Sigmoid colon (tissue), 7 donors: ENCODE measurements at places on chromosomes 1 and 21.
A peak's percentile ranks its signal among the peaks of the same experiment; 100 is the strongest.

- DNase-seq, result no peak
Measured at GRCh38 chr1:170714163-170714562, 50.2 kb downstream of the PRRX1 start.

DNA sequence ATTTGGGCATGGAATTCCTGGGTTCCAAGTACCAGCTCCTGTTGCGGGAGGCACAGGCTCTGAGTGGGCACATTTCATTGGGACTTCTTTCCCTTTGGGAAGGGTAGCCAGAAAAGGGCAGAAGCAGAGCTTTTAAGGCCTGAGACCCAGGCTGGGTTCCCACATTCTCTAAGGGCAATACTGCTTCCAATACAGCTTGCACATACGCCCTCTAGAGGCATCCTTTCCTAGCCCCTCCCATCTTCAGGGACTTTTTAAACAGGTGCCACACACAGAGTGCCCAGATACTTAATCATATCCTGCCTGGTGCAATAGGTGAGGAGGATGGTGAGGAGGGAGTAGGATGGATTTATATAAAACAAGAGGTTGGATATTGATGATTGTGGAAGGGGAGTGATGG, 5.7 kb downstream of the GPR88 start:
- DNase-seq, result no peak

DNA sequence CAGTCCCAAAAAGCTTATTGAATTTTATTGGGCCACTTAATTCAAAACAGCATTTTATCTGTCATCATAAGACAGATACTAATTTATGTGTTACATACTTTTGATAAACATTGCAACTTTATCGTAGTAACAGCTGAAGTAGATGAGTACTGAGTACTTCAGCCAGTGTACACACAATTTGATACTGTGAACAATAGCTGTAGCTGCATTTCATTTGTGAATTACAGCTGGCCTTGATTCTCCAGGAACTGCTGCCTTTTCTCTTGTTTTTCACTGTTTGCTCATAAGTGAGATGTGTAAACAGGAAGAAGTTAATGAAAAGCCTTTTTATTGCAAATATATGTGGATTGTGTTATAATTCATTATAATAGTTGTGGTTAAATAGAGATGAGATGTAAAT, 10.2 kb downstream of the UAP1 start:
- DNase-seq, result no peak

DNA sequence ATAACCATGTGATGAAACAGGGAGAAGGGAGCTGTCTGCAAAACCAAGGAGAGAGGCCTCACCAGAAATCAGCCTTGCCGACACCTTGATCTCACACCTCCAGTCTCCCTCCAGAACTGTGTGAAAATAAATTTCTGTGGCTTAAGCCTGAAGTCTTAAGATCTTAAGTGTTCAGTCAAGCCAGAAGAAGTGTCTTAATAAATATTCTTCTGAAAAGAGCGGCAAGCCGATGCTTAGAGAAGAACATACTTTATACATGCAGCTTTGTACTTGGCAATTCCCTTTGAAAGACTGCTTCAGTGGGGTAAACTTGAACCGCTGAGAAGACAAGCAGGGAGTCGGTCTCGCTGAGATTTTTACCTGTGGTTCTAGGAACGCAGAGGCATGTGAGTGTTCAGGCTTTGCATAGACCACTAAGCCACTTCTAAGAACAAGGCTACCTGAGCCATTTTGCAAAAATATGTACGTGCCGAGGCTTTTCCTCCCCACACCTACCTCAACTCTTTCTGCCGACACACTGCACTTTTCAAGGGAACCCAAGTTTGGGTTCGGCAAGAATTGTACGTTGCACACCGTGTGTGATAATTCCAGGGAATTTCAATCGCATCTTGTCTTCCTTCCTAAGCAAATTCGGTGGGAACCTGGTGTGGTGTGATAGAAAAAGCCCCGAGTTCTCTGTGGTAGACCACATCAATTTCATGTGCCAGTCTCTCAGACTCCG, 3.4 kb downstream of the RUNX1 start:
- DNase-seq, result no peak

GRCh38 chr1:212215910-212216309, 69.3 kb upstream of the PPP2R5A start:
- DNase-seq, result no peak

- no peak for DNase-seq
Measured at GRCh38 chr1:210321552-210321951, 7.2 kb upstream of the HHAT start.

GRCh38 chr1:79852004-79852403, 845.5 kb upstream of the ADGRL4 start:
- DNase-seq, result no peak

DNA sequence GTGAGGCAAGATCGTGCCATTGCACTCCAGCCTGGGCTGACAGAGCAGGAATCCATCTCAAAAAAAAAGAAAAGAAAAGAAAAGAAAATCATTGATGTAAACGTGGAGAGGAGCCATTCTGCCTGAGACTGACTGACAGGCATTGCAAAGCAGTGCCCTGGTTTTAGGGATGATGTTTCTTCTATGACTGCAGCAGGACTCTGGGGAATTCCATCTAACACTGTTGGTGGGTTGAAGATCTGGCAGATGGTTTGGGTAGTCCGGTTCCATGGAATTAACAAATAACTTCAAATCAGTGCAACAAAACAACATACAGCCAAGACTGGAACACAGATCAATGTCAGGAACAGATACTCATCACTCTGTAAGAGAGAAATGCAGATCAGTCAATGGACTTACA, 17.8 kb upstream of the LAMC2 start:
- no peak for DNase-seq

DNA sequence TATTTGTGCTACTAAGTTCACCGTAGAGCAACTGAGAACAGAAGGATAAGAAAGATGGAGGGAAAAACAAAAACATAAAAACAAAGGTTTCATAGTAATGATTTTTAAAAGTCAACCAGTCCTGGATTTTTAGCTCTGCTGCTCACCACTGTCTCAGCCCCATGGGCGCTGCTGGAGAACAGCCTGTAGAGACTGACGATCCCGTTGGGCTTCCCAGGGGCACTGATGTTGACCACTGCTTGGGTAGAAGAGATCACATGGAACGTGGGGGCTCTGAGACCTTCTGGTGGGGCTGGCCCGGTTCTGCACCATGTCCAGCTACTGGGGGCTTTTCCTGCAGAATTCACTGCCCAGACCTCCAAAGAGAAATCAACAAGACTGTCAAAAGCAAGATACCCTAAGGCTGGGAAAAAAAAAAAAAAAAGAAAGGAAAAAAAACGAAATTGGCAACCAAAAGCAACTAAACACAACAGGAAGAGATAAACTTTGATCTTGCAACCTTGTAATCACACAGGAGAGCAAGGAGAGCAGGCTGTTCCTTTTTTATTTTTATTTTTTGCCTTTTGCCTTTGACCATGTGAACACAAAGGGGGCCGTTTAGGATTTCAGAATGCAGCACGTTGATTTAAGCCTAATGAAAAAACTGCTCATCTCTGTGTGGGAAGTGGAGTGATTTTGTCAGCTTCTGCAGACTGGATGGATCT, 83.5 kb downstream of the KCTD3 start:
- DNase-seq, result no peak

GRCh38 chr1:3729594-3730542, 22.4 kb upstream of the CCDC27 start:
- DNase-seq, result no peak

DNA sequence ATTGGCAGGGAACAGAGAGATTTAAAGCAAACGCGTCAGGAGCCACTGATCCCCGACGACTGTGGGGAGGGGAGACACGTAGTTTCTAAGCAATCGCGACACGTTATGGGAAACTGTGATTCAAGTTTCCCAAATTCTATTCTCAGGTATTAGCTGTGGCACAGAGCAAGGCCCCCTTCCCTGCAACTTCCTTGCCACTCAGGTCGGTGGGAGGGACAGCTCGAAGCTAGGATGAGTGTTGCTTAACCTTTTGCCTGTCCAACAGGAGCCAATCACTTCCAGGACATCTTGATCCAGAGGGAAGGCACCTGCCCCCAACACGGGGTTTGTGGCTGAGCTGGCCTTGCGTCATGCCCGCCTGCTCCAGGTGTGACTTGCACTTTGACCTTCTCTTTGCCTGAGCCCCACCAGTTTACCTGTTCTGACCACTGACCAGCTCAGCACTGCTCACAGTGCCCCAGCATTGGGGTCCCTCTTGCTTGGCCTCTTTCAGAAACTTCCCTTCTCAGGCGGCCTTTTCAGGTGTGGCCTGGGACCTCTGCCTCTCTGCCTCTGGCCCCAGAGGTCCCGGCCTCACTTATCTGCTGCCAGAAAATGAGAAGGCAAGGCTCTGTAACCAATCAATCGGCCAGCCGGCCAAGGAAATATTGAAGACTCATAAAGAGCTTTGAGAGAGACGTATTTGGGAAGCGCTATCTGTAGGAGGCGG, 24.6 kb downstream of the TEX35 start:
- DNase-seq, result peak; percentile 56

GRCh38 chr1:43513471-43514173, 17.1 kb upstream of the PTPRF start:
- DNase-seq, result no peak

GRCh38 chr21:39084979-39085729, 98.1 kb downstream of the PSMG1 start:
- DNase-seq, result no peak

DNA sequence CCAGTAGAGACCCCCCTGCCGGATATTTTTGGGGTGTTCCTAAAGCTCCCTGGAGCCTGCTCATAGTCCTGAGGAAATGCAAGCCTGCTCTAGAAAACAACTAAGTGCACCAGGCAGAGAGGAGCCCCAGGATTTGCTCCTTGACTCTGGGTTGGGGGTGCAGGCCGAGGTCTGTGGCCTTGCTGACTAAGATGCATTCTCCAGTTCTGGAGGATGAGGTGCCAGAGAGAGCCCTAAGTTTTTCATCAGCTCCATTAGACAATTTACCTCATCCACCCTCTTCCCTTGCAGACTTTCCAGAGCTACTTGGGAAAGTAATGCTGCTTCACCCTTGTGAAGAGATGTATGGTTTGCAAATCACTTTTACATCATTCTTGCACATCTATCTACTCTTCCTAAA, 9.1 kb downstream of the TUFT1 start:
- DNase-seq, result no peak

DNA sequence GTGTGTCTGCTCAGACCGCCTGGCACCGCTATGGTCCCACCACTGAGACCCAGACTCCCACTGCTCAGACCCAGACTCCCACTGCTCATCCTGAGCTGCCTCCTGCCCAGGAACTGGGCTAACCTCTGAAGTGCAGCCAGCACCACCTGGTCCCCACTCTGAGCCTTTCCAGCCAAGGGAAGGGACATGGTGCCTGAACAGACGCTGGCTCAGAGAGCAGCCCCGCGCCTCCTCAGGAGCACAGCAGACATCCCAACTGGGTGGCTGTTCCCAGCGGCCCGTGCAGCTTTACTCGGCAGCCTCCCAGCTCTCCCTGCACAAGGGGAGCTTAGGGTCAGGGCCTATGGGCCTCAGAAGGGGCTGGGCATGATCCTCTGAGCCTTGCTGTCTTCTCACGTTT, 27.8 kb upstream of the CNTN2 start:
- no peak for DNase-seq

- DNase-seq, result no peak
Measured at GRCh38 chr1:234645964-234646363, 36.0 kb upstream of the IRF2BP2 start.

GRCh38 chr1:107946794-107947193, 18.2 kb downstream of the VAV3 start:
- no peak for DNase-seq

DNA sequence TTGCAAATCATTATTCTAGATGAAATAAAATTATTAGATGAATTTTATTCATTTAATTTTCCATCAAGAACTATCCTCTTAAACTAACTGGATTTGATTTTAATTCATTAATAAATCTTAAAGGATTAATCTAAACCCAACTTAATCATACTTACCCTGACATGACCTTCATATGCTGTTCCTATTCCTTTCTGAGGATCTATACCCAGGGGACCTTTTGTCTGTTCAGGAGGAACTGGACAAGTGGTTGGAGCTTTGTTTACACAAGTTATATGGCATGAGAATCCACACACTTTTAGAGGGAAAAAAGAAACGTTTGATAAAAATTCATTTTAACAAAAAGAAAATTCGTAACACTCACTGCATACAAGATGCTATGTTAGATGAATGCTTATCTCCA, 95.2 kb downstream of the COQ8A start:
- no peak for DNase-seq

GRCh38 chr1:236137285-236137852, 5.0 kb upstream of the GPR137B start:
- DNase-seq, result no peak

DNA sequence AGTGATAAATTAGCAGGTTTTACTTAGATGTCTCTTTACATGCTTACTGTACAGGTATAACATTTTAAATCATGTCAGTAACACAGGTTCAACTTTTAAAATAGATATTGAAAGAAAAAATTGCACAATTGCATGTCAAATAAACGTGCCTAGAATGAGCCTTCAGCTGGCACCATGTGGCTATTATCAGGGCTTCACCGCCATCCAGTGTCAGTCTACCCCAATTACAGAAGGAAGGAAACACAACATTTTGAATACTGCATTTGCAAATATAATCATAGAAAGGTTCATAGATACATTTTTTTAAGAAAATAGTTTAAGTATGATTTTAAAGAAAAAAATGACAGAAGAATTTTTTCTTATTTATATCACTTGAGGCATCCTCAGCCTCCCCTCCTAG, 47.5 kb upstream of the SERTAD4 start:
- no peak for DNase-seq

- DNase-seq, result no peak
Measured at GRCh38 chr1:241495741-241496140, 23.8 kb downstream of the FH start.

- DNase-seq, result no peak
Measured at GRCh38 chr1:100866041-100866900, 28.4 kb downstream of the EXTL2 start.

DNA sequence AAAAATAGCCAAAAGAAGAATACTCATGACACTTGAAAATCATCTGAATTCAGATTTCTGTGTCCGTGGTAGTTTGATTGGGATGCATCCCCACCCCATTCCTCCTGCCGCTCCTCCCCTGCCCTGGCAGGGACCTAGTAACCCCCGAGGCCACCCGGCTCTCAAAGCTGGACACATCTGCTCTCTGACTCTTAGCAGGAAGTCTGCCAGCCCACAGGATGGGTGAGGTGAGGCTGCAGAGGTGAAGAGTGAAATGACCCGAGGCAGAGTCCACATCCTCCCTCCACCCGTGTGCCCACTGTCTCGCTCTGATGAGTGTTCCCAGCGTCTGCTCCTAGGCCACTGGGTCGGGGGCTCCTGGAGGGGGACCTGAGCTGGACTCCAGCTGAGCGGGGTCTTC, 308.5 kb upstream of the VAMP3 start:
- no peak for DNase-seq

- DNase-seq, result no peak
Measured at GRCh38 chr1:211323156-211324063, 3.2 kb upstream of the TRAF5 start.

DNA sequence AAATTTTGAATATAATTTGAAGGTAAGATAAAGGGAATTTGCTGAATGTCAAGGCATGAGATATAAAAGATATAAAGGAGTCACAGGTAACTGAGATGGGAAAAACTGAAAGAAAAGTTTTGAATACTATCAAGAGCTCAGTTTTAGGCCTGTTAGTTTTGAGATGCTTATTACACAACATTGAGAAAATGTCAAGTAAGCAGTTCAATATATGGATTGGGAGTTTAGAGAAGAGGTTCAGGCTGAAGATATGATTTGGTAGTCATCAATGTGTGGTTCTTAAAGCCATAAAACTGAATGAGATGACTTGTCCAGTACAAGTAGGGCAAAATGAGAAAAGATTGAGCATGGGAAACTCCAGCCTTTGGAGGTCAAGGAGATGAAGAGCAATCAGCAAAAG, 4.7 kb upstream of the RNPC3 start:
- no peak for DNase-seq
